Bone marrow (tissue), 2 donors: ENCODE measurements at places on chromosomes 7 and 10.

DNA sequence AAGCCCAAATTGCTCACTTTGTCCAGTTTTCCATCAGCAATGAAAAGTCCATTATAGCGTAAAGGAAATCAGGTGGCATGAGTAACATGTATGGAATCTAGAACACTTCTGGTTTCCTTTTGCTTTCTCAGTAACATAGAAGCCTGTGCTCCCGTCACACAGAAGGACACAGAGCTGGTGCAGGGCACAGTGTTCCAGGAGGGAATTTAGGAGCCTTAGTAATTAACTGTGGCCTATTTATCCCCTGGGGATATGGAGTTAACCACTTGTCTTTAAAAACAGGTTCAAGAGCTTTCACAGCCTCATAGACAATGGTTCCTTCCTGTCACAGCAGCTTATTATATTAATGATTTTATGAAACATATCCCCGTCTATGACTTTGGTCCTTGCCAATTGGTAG, 189.9 kb downstream of the NEBL start:
- no peak for DNase-seq

DNA sequence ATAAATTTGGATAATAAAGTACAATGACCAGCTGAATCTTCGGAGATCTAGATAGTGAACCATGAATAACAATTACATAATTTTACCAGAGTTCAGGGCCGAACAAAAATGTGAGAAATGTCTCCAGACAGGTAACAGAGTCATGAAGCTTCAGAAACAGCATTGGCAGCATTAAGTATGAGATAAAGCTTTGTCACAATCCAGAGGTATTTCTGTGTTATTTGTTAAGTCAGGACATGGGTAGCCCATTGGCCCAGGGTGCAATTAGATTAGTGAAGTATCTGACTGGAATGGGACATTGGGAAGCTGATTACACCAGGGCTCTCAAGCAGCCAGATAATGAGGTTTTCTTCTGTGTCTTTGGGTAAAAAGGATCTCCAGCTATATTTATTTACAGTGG, 184.2 kb upstream of the PPP1R3A start:
- DNase-seq: no peak

DNA sequence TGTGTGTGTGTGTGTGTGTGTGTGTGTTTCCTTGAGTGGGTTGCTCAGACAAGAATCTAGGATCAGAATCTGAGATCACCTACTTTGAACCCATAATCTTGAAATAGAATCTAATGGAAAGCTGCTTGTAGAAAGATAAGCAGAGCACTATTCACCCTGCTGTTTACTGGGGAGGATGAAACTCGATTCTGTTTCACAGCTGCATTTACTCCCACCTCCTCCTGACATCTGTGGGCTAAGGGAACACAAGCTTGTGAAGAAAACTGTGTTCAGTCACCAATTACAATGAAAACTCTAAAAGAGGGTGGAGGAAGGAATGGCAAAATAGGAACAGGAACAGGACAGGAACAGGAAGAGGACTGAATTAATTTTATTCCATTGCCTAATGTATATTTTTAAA, 269.5 kb downstream of the TSPAN12 start:
- no peak for DNase-seq

DNA sequence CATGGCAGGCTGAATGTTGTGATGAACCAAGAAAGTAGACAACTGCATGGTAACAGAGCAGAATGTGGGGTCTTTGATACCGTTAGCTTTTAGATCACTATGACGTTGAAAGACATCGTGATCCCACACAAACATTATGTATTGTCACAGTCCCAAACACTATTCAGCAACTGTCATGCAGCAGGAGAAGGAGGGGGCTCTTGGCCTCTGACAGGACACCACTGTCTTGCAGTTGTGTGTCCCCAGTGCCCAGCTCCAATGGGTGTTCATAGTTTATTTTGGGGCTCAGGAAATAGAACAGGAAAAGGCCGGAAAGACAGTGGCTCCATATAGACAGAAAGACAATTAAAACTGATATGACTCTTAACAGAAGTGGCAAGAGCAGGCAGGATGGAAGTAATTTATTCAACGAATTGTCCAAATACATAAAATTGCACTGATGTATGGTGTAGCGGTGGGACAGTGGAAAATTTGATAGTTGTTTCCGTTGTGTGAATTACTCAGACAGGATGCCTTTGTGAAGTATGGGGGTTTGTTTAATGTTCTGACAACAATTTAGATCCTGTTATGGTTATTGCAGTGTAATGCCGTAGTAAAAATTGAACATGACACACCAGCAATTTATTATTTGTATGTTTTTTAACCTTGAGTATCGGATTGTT, 292.0 kb downstream of the LRMDA start:
- no peak for DNase-seq

GRCh38 chr7:134262322-134262721, 54.4 kb downstream of the SLC35B4 start:
- DNase-seq: no peak
